ENCODE measurements at places on chromosomes 12 and 14.

GRCh38 chr14:20441461-20441860, 5.5 kb upstream of the KLHL33 start:
- DNase-seq: no peak

DNA sequence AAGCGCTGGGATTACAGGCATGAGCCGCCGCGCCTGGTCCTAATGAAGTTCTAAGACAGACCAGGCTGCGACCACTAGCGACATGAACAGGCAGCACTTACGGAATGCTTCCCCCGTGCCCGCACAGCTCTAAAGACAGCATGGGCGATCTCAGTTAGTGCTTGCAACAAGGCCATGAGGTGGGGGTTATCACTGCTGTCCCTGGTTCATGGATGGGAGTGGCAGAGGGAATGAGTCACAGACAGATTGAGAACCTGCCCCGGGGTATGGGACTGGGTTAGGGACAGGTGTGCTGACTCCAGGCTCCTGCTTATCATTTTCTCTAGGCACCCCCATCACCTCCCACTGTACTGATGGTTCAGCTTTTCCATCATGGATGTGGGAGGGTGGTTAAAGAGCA, 160.9 kb downstream of the VRK1 start:
- DNase-seq: no peak

DNA sequence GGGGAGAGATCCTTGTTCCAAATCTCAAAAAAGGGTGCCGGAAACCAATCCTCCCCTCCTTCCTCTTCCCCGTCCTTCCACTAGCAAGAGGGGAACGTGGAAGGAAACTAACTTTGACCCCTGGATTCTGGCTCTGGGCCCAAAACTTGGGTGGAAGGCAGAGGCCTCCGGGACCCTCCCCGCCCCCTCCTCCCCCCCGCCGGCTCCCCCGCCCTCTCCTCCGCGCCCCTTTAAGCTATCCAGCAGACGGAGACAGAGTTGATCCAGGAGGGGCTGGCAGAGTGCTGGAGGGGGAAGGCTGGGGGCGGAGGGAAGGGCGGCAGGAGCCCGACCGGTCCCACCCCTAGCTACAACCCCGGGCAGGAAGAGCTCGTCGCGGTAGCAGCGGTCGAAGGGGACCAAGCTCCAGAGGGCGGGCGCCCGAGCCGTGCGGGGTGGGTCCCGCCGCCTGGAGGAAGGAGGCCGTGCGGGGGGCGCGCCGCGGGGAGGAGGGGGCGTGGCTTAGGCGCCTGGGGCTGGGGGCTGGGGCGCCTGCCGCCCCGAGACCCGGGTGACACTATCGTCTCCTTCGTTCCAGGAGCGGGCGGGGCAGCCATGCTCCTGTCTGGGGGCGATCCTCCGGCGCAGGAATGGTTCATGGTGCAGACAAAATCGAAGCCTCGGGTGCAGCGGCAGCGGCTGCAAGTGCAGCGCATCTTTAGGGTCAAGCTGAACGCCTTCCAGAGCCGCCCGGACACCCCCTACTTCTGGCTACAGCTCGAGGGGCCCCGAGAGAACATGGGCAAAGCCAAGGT, at the start of gene NYNRIN:
Gene NYNRIN (plus strand): TSS at position 351 of the 794 bp plus-strand sequence. CDS start 244 bp downstream, at position 595.
- DNase-seq: no peak

DNA sequence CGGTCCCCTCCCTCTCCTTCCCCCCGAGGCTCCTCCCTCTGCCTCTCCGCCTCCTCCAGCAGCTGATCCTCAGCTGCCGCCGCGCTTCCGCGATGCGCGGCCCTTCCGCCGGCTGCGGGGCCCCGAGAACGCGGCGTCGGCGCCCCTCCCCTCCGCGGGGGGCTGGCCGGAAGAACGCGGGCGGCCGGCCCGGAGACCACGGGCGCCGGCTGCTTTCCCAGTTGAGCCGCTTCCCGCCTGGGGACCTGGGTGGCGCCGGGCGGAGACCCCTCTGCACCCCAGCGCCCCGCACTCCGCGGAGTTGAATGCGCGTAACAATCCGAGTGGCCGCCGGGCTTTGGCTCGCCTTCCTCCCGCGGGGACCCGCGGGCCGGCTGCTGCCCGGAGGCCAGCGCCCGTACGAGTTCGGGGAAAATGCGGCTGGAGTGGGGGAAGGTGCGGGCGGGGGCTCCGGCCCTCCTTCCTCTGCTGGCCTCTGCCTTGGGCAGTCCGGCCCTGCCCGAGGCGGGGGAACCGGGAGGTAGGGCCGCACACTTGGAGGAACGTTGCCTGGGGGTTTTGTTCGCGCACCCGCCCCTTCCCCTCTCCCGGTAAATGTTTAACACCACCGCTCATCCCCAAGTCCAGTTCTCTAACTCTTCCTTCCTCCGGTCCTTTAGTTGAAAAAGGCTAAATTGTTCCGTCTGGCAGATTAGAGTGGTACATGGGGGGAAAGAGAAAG, 393 bp upstream of the DCAF5 start:
- DNase-seq: peak; percentile 68

DNA sequence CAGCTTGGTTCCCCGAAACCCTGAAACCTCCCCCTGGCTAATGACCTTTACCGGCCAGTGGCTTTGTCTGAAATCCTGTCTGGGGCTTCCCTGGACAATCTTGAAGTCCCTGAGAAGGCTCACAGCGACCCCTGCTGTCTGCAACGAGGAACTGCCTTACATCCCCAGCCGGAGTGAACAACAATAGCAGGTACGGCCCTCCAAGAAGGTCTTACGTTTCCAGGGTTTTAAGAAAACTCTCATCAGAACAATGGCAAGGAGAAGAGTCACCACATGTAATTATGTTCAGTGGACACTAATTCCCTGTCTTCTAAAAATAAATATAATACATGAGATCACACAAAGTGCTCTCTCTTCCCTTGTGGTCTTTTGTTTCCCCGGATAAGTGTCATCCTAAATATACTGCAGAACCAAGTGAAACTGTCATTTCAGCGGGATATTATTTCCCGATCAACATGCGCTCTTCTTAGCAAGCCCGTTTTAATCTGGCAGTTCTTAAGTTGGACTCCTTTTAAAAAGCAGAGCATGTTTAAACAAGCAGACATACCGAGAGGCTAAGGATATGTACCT, 53.3 kb downstream of the RBM19 start:
- DNase-seq: peak; percentile 43

DNA sequence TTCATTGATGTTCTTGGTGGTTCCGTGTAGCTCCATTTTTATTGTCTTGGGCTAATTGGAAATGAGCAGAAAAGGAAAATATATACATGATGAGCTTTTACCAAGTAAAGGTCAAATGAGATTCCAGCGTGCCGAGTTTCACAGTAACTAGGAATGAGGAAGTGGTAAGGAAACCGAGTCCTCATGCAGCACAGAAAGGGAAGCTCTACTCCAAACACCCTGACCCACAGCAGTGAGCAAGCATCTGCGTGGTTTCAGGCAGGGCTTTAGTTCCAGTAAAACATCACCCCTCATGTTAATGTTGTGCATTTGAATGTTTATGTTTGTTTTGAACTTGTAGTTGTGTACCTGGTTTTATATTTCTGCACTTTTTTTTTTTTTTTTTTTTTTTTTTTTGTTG, 208.0 kb downstream of the SLC41A2 start:
- DNase-seq: no peak

DNA sequence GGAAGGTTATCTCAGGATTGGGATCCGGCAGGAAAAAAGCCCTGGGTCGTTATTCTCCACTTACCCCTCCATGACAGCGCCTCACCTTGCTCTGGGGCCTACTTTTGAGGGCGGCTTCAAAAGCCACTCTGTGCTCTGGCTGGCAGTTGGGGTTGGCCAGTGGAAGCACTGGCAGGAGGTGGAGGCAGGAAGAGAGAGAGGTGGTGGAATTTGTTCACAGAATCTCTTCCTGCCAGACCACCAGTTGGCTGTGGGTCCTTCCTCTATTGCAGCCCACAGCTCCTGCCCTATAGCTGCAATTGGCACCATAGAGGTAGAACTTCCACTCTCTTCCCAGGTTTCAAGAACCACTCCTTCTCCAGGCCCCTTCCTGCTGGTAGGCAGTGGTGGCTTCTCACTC, 32.7 kb upstream of the SDR39U1 start:
- no peak for DNase-seq

DNA sequence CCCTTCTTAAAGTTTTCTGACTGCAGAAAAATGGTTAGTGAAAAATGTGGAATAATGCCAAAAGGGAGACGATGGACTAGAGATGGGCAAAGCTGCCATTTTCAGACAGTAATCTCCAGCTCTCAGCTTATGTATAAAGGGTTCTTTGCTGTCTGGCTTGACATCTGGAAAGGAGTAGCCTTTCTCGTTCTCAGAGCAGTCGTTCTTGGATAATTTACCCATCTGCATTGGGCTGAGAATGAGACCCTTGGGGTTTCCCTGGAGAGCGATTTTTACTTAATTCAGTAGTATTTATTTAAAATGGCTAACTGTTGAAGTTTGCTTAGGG, 1.2 kb downstream of the NUDT4 start:
- DNase-seq: no peak

- no peak for DNase-seq
Observed at GRCh38 chr14:103867523-103867953, 20.2 kb upstream of the PPP1R13B start.

GRCh38 chr12:117907108-117907689, 61.6 kb downstream of the KSR2 start:
- no peak for DNase-seq

GRCh38 chr12:49126852-49127763, 4.1 kb downstream of the TUBA1B start:
- no peak for DNase-seq

GRCh38 chr12:101714877-101715444, 17.5 kb downstream of the CHPT1 start:
- no peak for DNase-seq

DNA sequence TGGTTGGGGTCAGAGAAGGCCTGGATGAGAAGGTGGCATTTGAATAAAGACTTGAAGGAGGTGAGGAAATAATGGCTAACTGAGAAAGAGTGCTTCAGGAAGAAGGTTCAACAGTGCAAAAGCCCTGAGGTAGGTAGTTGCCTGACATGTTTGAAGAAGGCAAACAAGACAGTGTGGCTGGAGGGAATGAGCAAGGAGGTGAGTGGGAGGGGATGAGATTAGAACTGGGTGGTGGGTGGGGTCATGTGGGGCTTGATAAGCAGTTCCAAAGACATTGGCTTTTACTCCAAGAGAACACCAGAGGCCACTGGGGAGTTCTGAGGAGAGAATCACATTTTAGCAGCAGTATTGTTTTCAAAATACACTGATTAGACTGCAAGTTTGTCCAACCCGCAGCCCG, 50.5 kb downstream of the HSPB8 start:
- no peak for DNase-seq

DNA sequence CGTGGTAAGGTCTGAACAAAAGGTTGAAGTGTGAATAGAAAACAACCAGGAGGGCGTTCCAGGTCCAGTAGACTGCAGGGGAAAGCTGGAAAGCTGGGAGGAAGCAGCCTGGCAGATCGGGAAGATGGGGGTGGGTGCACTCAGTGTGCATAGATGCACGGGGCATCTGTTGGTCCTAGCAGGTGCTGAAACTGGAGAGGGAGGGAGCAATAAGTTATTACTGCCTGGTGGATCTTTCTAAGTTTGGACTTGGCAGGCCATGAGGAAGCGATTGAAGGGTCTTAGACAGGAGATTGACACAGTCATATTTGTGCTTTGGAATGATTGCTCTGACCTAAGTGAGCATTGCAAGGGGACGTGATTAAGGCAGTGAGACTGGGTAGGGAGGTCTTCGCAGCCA, 194.4 kb downstream of the EFCAB11 start:
- no peak for DNase-seq

DNA sequence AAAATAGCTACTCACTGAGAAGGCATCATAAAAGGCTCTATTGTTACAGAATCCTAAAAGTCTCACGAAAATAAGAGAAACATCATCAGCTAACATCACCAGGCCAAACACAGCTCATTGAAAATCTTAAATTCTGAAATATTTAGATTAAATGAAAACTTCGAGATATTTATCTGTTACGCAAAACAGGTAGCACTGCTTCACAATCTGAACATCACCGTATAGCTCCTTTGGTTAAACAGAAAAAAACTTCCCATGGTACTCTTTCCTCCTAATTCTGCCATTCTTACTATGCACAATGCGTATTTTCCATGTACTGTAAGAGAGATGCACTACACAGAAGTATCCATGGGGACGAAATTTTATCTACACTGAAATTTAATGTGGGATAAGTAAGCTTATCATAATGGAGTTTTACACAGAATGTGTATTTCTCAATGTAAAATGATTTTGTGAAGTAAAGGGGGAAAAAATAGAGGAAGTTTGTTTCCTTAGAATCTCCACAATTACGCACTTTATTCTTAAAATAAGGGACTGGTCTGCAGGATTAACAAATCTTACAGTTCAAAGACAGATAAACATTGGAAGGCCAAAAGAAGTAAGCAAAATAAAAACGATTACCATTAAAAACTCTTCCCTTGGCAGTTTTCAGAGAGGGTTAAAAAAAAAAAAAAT, 1.9 kb downstream of the SGPP1 start:
- DNase-seq: no peak

DNA sequence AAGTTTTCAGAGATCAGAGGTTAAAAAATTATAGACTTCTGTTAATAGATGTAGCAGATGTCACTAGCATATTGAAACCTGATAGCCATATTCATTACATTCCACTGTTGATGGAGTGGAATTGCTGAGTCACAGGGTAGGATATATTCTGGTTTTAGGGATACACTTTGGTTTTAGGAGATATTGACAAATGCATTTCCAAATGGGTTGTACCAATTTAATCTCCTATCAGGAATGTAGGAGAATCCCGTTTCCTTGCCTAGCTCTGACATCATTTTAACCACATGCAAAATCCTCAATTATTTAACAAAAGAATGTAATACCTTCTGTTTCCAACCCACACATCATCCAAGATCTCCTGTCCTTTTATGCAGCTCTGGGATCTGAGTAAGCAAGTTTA, 30.7 kb upstream of the ESR2 start:
- DNase-seq: no peak

- DNase-seq: no peak
Observed at GRCh38 chr12:3821441-3821840, 51.8 kb downstream of the PARP11 start.

DNA sequence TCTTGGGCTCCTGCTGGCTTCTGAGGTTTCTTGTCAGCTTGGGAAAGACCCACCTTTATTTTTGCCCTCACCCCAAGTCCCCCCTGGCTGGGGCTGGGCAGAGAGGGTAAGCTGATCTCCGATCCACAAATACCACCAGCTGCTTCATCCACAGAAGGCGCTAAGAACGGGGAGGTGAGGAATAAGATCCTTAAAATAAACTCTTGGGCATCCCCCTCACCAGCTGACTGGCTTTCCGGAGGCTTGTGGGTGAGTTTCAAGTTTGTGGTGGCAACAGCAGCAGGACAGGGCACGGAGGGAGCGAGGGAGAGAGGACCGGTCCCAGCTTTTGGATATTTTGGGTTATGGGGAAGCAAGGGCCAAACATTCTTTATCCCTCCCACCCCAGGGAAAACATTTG, 20.8 kb upstream of the HSPB8 start:
- DNase-seq: no peak

- DNase-seq: no peak
Observed at GRCh38 chr12:58765653-58766512, 154.4 kb downstream of the LRIG3 start.

GRCh38 chr12:92827836-92828431, 101.2 kb downstream of the EEA1 start:
- DNase-seq: no peak

- DNase-seq: no peak
Observed at GRCh38 chr14:34053666-34054065, 102.8 kb upstream of the EGLN3 start.

Data from brain pericyte (primary cell).